T-cell (primary cell): ENCODE measurements at places on chromosomes 11 and 22.

- DNase-seq: no peak
Measured at GRCh38 chr11:108708173-108708572, 43.3 kb downstream of the DDX10 start.

DNA sequence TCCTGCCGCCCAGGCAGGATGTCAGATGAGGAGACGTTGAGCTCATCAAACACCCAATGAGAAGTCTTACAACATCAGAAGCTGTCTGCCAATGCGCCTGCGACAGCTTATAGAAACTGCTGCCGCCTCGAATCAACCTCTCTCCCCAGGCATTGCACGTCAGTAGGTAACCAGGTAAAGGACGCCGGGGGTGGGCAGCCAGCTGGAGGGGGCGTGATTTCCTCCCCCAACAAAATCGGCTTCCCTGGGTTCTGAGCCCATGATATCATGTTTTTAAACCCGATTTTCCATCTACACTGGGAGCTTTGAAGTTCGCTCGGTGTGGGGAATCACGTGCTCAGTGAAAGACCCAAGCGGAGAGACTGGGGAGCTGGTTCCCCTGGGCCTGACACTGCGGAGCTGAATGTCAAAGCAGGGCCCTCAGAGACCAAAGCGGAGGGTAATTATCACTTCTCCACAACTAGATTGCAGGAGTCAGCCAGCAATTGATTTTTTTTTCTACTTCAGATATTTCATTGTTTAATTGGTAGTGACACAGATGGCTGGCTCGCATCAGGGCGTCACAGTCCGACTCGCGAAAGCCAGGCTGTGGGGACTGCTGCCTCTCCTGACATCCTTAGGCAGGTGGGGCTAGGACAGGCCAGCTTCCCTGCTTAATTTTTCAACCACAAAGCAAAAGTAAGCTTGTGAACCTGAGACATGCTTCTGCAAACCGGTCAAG, 15.4 kb downstream of the FAM83F start:
- no peak for DNase-seq

DNA sequence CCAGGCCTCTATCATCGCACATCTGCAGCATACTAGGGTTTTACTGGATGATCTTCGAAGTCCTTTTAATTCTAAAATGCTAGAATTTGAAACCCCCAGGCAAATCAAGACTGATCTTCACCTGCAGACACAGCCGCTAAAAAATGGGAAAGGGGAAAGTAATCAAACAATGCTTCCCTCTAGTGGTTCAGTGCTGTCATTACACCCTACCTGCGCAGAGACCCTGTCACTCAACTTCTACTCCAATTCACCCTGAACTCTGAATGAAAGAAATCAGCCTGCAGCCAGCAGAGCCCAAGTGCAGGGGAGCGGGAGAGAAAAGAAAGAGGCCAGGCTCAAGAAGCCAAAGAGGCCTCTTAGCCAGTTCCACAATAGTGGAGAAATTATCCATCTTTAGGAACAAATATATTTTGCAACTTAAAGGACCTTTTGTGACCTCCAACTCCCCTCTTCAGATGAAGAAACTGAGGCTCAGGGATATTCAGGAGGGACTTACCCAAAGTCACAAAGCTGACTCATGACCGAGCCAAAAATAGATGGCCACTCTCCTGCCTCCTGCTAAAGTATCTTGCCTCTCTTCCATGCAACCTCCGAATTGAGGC, 33.0 kb downstream of the SERGEF start:
- no peak for DNase-seq

- DNase-seq: no peak
Measured at GRCh38 chr22:18927020-18927419, 9.1 kb downstream of the PRODH start.

DNA sequence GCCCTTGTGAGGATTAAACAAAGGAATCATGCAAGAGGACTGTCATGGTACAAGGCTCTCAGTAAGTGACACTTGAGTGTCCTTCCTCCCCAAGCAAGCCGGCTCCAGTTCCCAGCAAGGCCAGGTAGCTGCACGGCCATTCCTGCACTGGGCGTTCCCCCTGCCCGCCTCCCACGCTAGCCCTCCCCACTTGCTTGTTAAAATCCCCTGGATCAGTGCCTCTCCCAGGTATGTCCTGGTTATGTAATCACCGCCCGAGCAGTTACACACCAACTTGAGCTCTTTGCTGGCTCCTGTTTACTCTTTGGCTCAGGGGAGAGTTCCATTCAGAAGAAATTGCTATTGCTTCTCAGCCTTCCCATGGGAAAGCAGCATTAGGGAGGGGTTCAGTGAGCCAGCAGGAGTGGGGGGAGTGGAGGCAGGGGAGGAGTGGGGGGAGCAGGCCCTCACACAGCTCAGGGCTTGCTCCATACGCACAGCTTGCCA, 19.4 kb upstream of the MYEOV start:
- DNase-seq: no peak

DNA sequence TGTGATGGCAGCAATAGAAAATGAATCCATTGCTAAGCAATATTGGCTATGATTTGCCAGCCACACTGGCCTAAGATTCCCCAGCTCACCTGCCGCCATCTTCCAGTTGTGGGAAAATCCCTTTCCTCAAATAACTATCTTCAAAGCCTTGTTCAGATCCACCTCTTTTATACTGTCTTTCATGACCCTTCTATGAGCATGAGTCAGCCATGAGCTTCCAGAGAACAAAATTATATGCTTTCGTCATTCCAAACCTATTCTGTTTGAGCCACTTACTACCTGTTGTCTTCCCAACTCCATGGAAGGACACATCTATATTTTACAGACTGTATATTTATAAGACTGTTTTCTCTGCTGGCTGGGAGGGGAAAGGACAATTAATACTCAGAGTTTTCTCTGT, 25.0 kb upstream of the PRSS23 start:
- no peak for DNase-seq
